ENCODE measurements at places on chromosomes 5 and 9. TPM values are rescaled to one million over a fixed set of nuclear protein-coding genes. Genes with fewer than 3 reads are reported as not detected.

DNA sequence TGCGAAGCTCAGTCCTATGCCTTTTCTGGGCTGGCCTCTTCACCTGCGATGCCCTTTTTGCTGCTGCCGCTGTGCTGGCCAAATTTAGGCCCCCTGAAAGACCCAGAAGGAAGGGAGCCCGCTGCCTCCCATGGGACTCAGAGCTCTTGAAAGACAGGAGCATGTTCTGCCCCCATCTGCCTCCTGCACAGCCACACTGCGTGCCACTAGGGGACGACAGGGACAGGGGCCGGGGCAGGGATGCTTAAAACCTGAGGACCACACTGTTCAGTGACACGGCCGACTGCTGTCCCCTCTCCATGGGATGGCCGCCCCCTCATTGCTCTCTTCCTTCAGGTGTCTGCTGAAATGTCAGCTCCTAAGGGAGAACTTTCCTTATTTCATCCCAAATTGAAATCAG, 132.4 kb downstream of the ADAMTS2 start:
- no peak for DNase-seq

Gene SVEP1
- 0.17 TPM for total RNA-seq

Gene LECT2
- not detected for total RNA-seq

- no peak for DNase-seq
These were observed 42.0 kb downstream of the AMBP start for GRCh38 chr9:114035845-114036801.

GRCh38 chr9:23789529-23790254, 36.3 kb downstream of the ELAVL2 start:
- DNase-seq = no peak

GRCh38 chr9:94909250-94909894, 182.9 kb downstream of the AOPEP start:
- DNase-seq = no peak
